ENCODE measurements at places on chromosomes 1 and 21. TPM values are rescaled to one million over a fixed set of nuclear protein-coding genes. Genes with fewer than 3 reads are reported as not detected.
A peak's percentile ranks its signal among the peaks of the same experiment; 100 is the strongest.

- no peak for DNase-seq
Measured at GRCh38 chr1:25031601-25031965, 101.5 kb upstream of the RUNX3 start.

DNA sequence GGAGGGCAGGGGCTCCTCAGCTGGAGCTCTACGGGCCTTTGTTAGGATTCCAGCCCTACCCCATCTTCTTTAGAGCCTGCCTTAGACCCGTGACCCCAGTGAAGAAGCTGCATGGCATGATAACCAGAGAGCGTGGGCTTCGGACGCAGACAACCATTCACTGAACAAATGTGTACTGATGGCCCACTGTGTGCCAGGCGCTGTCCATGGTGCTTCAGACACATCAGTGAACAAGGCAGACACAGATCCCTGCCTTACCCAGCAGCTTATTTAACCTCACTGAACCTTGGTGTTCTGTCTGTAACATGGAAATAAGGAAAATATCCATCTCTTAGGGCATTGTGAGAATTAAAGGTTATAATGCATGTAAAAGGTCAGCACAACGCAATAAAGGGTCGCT, 9.5 kb downstream of the CHIT1 start:
- no peak for DNase-seq

DNA sequence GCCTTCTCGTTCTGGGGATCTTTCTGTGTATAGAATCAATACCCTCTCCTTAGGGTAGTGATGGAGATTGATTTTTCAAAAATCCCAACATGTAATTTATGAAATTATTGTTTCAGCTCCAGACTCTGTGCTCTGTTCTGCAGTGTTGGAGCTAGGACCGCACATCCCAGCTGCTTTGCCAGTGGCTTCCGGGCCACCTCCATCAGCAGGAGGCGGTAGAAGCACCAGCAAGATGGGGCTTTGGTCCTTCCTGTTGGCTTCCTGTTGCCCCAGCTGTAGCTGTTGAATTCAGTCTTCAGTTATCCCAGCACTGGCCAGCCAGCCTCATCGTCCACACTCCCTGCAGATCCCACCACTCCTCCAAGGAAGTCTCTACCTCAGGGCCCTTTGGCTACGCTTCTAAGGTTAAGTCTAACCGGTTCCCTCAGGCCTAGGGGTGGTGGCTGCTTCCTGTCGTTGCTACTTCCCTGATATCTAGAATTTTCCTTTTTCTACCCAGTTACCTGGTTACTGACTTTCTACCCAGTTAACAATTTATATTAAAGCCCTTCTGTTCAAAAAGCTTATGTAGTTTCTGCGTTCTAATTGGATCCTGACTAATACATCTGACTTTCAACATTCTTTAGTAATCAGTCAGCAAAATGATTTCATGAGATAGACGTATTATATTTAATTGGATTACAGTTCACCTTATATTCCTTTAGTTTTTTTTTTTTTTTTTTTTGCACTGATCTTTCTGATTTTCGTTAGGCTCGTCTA, 24.6 kb downstream of the GALNT2 start:
- no peak for DNase-seq

DNA sequence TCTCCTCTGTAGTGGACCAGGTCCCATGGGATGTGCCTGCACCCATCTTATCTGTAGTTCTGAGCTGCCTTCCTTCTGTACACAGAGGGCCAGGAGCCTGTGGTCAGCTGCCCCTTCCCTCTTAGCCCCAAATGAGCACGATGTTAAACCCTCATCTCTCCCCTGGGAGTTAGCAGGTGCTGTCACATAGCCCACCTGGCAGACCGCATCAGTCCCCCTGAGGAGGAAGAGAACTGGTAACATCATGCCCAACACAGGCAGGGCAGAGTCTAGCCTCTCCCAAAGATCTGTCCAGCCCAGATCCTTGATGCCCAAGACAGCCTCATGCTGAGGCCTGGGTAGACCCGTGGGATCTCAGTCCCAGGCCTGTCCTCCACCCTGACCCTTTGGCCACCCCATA, 4.7 kb downstream of the TIE1 start:
- DNase-seq: no peak

- no peak for DNase-seq
Measured at GRCh38 chr1:8458607-8459006, 140.7 kb downstream of the SLC45A1 start.

GRCh38 chr1:192238421-192238820, 78.4 kb upstream of the RGS21 start:
- DNase-seq: no peak

GRCh38 chr1:229006121-229006870, 264.6 kb upstream of the RAB4A start:
- DNase-seq: peak; percentile 49

DNA sequence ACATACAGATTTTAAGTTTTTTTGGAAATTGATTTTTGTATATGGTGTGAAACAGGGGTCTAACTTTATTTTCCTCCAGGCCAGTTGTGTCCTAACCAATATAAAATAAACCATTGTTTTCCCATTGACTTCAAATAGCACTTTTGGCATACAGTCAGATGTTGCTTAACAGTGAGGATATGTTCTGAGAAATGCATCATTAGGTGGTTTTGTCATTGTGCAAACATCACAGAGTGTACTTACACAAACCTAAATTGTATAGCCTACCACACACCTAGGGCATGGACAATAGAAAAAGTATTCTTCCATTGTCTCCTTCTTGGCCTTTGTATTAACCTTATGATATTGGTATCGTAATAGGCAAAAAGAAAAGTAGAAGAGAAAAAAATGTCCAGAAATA, 37.4 kb upstream of the DISP1 start:
- peak; percentile 90 for DNase-seq

LAD1 gene
- 8.4 TPM for total RNA-seq
